ENCODE measurements at places on chromosomes 5 and 9. TPM values are rescaled to one million over a fixed set of nuclear protein-coding genes. Genes with fewer than 3 reads are reported as not detected.

Gene SVEP1
- total RNA-seq, result 16.7 TPM

Gene BNIP1
- 35.3 TPM for total RNA-seq

Gene CCL19
- not detected for total RNA-seq

Gene GNAQ
- 63.6 TPM for total RNA-seq

Gene KCNN2
- 2.2 TPM for total RNA-seq

Measured in IMR-90 (cell line).